H9 (cell line): ENCODE measurements at places on chromosomes 3 and 15. TPM values are rescaled to one million over a fixed set of nuclear protein-coding genes. Genes with fewer than 3 reads are reported as not detected.

GRCh38 chr15:29226436-29227208 is 43.0 kb downstream of the NSMCE3 start:
- DNase-seq: no peak

DNA sequence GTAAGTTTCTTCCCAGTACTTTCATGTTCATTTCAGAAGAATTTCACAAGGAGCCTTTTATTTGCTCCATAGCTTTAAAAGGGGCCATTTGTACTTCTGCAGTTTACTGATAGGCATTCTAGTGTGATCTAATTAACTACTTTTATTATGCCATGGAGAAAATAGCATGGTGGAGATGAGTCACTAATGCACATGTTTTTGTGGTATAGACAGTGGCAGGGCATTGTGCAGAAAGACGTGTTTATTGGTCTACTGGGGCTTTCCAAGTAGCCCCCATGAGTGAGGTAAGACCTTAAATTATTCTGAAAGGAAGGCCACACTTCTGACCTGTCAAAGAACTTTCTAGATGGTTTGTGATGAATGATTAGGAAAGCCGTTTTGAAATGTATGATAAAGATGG is 810.0 kb upstream of the NR2F2 start:
- no peak for DNase-seq

GRCh38 chr3:185337231-185337816 is 25.6 kb upstream of the MAP3K13 start:
- DNase-seq: no peak

PHC3 gene
- total RNA-seq: 26.4 and 27.2 TPM in 2 replicates

- DNase-seq: no peak
Observed at GRCh38 chr3:171862993-171863521, 19.9 kb downstream of the TMEM212 start.

DNA sequence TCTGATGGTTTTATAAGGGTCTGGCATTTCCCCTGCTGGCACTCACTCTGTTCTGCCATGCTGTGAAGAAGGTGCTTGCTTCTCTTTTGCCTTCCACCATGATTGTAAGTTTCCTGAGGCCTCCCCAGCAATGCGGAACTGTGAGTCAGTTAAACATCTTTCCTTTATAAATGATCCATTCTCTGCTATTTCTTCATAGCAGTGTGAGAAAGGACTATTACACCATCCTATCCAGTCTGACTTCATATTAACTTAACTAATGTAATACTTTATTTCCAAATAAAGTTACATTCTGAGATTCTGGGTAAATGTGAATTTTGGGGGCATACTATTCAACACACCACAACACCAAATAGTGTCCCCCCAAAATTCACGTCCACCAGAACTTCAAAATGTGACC is 22.2 kb upstream of the MAP3K13 start:
- DNase-seq: no peak

- peak; percentile 73 for DNase-seq
Observed at GRCh38 chr3:38131621-38132369, 5.1 kb downstream of the ACAA1 start.

- no peak for DNase-seq
Observed at GRCh38 chr15:77409259-77410156, 10.4 kb downstream of the PEAK1 start.

LMAN1L gene
- total RNA-seq: not detected in 2 replicates

RASL12 gene
- total RNA-seq: 7.5 and 7.7 TPM in 2 replicates

MRAS gene
- total RNA-seq: 10.6 and 10.9 TPM in 2 replicates

MYH15 gene
- 0.07 and 0.13 TPM in 2 replicates for total RNA-seq

- DNase-seq: no peak
Observed at GRCh38 chr3:179921500-179921899, 115.2 kb downstream of the PEX5L start.

DNA sequence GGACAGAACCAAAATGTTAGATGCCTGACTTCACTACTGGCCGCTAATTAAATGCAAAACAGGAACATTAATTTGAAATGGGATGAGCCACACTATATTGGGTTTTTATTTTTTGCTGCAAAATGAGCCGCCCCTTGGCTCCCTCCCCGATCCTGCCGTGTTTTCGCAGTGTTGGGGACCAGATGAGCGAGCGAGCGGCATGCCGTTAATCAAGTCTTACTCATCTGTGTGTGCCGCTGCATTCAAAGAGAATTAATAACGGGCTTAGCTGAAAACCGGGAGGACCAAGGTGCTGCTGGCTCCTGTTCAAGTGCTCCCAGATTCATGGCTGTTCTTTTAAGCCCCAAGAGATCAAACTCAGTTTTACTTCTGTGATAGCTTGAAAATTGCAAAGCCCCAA is 20.0 kb downstream of the TAFA4 start:
- DNase-seq: no peak

DNA sequence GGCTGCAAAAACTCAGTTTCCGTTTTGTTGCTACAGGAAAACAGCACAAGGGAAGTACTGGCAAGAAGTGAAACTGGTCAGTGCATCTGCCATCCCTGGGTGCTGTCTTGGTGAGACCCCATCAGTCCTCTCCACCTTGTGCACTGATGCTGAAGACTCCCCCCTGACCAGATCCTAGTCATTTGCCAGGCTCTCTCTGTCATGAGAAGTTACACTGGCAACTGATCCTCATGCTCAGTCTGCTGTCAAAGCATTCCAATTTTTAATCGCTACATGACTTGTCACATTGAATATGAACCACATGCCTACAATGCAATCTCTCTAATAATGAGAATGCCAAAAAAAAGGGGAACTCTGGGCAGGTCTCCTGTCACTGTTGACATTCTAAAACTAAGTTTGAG is 296.5 kb downstream of the ZIC1 start:
- no peak for DNase-seq

- no peak for DNase-seq
Observed at GRCh38 chr3:80550174-80550573, 782.4 kb upstream of the ROBO1 start.

GRCh38 chr3:151086484-151087456 is 1.3 kb downstream of the MED12L start:
- peak; percentile 85 for DNase-seq

GRCh38 chr3:170477395-170477794 is 58.7 kb downstream of the CLDN11 start:
- DNase-seq: no peak

- no peak for DNase-seq
Observed at GRCh38 chr3:180820400-180820799, 92.1 kb upstream of the FXR1 start.

DNA sequence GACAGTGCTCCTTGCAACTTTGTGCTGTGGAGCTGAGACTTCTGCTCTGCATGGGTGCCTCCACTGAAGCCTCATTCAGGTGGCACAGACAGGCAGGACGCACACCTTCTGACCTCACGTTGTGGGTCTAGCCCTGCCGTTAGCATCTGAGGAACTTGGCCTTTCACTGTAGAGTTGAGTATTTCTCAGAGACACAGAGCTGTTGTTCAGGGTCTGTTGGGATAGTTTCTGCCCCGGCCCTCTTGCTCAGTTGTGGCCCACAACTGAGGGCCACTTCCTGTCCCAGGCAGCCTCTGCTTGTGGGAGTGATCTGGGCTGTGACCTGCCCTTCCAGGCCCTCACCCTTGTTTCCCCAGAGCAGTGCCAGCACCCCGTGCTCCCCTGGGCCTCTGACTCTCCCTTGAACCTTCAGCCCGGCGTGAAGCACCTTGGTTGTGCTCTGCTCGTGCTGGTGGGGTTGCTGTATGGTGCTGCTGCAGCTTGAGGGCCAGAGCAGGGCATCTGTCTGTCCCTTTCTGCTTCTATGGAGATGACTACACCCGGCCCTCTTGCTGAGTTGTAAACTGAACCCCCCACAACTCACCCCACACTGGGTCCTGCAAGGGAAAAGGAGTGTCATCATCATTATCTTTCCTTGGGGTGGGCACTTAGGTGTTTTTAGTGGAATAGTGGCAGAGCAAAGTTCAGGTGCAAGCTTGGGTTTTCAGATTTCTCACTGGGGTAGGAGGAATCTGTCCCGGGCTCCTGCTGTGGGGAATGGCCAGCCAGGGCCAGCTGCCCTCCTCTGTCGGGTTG is 11.7 kb downstream of the BAHD1 start:
- no peak for DNase-seq

GRCh38 chr15:91737151-91737818 is 116.2 kb upstream of the SLCO3A1 start:
- no peak for DNase-seq

DNA sequence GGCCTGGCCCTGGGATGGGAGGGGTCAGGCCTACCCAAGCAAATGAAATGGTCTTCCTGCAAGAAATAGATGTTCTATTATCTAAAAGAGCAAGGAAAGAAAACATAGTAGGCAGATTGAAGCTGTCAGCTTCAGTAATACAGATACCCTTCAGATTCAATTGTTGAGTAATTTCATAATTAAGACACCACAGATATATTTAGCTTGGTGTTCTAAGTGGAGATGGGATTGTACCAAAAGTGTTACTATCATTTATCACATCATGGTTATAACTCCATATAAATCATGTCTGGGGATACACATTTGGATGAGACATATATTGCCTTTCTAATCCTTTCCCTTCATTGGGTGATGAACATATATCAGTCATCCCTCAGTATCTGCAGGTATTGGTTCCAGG is 41.9 kb upstream of the FAH start:
- no peak for DNase-seq

DNA sequence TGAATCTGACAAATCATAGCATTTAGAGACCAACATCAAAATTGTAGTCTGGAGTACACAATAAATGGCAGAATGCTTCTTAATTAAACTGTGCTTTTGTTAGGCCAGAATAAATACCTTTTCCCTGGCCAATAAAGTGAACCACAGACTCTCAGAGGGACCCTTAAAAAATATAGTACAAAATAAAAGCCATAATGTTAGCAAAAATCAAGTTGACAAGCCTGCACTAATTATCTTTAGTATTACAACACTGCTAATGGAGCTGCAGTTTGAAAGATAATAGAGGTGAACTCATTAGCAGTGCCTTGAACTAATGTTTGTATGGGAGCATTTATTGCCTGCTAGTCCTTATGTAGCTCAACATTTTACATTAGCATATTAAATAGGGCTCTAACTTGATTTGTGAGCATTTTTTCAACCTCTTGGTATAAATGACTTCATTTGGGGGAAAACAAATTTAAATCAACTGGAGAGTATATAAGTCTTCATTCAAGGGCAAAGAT is 801.3 kb downstream of the EPHA3 start:
- no peak for DNase-seq

DNA sequence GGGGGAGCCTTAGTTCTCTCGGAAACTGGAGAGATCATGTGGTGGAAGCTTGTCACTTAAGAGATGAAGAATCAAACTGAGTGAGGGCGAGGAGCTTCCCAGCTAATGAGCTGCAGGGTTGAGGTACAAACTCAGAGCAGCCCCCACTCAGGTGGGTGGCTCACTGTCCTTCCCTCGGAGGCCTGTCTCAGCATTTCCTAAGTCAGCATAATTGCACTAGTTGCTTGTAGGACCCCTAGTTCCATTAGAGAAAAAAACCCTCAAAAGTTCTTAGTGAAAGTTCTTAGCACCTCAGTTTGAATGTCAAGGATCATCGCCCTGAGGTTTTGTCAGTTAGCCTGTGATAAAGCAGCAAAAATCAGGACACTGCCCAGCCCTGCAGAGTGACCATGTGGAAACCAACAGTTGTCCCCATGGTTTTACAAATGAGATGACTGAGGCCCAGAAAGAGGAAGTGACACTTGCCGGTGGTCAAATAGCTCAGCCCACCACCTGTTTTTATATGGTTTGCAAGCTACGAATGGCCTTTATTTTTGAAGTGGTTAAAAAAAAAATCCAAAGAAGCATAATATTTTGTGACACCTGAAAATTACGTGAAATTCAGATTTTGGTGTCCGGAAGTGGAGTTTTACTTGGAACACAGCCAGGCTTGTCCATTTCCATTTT is 11.9 kb downstream of the SMAD6 start:
- no peak for DNase-seq

DNA sequence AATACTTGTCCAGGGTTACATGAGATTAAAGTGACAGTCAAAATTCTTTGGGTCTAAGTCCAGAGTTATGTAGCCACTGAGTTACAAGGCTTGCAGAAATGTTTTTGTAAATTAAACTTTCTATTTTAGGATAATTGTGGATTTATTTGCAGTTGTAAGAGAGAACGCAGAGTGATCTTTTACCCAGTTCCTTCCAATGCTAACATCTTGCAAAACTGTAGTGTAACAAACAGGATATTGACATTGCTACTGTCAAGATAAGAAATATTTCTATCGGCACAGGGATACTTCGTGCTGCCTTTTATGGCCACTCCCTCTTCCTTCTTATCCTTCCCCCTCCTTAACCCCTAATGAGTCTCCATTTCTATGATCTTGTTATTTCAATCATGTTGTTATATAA is 1022.9 kb downstream of the MCTP2 start:
- DNase-seq: no peak
